ENCODE measurements at places on chromosomes 6 and 20.

DNA sequence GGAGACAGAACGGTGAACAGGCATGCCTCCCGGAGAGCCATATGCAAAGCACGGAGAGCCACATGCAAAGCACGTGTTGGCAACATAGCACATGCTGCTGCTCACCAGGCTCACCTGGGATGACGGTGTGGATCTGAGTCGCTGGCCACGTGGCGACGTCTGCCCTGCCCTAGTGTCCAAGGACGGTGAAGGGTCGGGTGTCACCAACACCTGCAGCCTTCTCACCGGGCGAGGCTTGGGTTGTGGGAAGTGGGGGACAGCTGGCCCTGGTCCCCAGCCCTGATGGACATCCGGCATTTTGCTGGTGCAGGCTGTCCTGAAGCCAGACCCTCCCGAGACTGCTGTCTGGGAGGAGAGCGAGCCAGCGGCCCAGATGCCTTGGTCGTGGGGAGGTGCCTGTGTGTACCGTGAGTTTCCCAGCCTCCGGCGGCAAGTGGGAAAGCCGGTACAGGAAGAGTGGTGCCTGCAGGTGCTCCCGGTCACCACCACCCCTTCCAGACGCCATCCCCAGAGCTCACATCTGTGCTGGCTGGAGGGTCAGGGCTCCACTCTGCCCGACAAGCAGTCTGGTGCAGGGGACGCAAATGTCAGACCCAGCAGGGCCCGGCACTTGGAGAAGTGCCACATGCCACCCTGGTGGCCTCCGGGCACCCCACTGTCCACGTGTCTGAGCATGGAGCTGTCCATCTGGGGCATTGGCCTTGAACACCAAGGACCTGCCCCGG, 5.9 kb upstream of the ADRM1 start:
- no peak for DNase-seq

DNA sequence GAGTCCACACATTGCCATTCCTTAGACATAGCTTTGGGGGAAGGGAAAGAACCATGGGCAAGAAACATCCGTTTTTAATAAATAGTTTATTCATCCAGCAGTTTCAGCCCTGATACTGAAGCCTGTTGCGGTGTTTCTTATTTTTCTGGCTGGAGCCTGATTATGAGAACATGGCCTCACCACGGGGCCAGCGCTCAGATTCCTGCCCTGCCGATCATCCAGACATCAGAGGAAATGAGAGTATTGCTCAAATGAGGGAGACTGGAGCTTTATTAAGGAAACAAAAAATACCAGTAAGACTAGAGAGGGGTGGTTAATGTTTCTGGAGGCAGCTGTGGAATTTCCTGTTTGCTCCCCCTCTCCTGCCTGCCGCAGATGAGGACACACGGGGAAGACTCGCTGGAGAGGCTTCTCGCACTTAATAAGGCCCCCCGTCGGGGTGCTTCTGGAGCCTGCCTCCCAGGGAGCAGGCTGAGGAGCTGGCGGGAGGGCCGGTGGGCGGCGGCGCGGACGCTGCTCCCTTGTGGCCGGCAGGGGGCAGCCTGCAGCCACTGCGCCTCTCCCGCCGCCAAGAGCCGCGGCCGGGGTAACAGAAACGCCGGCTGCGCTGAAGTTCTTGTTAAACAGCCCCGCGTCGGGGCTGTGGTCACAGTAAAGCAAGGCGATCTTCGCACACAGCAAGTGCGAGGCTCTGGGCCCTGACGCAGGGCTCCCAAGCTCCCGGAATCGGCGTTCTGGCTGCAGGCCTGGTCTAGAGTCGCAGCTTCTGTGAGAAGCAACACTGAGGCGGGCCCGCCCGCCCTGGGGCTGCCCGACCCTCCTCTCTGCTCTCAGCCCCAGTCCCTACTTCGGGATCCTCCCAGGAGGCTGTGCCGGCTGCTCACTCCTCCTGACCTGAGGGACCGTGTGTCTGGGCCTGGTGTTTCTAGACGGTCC, 17.5 kb downstream of the LEMD2 start:
- peak; percentile 68 for DNase-seq

- DNase-seq, result no peak
Observed at GRCh38 chr6:31977816-31978431, 3.9 kb upstream of the C4A start.

DNA sequence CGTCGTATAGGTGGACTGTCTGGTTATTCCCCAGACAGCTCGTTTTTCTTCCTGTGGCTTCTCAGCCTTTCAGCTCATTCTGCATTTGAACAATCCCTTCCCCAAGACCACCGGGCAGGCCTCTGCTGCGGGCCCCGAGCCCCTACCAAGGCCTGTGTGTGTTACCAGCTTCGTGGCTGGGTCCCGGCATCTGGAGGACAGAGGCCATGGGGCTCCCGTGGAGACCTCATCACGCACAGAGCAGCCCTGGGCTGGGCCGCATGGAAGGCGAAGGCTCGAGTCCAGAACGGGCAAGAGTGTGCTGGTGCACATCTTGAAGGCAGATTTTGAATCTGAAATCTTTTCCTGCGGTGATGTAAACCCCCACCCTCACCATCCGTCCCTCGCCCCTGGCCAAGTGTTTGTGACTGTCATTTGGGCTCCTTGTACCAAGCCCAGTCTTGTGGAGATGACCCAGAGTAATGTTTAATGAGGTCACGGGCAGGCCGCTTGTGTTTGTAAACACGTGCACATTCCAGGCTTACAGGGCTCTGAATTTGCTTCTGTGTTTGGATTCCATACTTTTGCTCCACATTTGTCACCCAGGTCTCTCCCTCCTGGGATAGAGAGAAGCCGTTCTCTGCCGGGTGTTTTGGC, 119.6 kb downstream of the CDH4 start:
- DNase-seq, result peak; percentile 65

GRCh38 chr6:14189074-14189473, 71.5 kb downstream of the CD83 start:
- DNase-seq, result no peak

DNA sequence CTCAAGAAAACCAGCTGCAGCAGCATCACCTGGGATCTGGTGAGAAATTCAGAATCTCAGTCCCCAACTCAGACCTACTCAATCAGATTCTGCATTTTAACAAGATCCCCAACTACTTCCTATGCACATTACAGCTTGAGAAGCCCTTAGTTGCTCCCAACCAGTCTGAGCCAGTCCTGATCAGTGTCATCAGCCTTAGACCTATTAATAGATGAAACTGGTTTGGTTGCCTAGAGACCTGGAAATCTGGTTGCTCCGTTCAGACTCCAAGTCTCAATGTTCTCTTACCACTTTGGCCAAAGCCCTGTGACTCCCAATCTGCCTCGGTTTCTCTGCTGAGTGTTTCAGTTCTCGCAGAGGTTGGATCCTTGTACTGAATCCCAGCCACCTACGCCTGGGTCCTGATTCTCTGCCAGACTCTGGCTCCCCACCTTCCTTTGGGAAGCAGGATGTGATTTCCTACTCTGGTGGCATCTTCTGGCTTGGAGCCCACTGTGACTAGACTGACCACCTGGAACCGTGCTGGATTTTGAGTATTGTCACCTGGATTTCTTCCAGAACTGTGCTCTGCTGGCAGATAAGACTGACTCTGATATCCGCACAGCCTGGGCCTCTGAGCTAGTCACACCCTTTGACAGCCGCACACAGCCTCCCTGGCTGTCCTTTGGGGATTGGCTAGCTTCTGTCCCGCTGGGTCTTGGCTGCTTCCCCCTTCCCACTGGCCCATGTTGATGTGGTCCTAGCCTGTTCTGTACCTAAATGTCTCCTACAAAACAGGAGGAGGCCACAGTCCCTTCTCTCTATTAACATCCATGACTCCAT, 20.3 kb upstream of the ATXN1 start:
- no peak for DNase-seq

DNA sequence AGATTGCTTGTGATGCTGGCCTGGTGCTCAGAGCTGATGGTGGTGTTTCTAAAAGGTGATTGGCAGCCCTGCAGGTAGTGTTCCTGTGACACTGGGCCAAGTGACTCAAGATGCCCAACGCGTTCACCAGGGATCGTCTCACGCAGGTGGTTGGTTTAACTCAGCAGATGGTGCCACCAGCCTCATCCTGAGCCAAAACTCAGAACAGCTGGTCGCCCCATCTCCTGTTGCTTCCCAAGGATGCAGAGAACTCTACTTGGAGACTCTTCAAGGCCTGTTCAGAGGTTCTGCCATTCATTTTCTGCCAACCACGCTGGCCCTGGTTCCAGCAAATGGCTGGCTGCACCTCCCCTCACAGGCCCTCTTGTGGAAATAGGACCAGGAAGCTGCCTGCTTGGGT, 394.4 kb downstream of the CDH26 start:
- no peak for DNase-seq

GRCh38 chr6:36963451-36964290, 9.1 kb downstream of the PI16 start:
- no peak for DNase-seq

DNA sequence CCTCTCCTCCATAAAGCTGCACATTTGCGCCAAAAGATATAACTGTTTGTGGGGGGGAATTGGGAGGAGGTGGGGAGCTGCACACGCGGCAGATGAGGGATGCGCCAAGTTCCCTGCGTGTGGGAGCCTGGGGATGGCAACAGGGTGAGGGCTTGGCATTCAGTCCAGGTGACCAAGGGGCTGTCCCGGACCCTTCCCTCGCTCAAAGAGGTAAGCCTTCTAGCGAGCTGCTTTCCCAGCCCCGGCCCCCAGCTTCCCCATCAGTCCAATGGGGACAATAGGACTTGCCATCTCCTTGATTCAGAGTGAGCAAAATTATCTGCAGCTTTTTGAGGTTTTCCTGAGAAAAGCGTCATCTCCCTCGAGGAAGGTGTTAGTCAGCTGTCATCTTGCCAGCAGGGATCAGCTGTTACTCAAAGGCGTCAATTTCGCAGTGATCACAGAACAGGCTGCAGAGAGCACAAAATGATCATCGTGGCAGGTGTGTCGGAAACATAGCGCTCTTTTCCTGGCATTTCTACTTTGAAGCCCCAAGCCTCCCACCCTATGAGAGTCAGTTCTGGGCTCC, 21.3 kb downstream of the ZNF831 start:
- DNase-seq, result no peak

- no peak for DNase-seq
Observed at GRCh38 chr6:148359228-148359627, 16.6 kb downstream of the SASH1 start.

DNA sequence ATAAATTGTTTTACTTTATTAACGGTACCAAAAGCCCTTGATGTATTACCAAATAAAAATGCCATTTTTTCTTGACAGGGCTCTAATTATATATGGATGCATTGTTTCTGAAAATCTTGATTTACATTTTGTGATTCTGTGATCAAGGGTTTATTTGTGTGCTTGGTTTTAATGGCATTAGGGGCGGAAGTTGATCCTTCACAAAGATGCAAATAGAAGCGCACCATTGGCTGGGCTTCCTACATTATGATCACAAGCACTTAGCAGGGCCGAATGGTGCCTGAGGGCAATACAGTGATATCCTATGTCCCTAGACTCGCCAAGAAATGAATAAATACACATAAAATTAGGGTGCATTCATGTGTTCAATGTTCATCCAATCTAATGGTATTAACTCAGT, 172.9 kb upstream of the UST start:
- DNase-seq, result no peak

DNA sequence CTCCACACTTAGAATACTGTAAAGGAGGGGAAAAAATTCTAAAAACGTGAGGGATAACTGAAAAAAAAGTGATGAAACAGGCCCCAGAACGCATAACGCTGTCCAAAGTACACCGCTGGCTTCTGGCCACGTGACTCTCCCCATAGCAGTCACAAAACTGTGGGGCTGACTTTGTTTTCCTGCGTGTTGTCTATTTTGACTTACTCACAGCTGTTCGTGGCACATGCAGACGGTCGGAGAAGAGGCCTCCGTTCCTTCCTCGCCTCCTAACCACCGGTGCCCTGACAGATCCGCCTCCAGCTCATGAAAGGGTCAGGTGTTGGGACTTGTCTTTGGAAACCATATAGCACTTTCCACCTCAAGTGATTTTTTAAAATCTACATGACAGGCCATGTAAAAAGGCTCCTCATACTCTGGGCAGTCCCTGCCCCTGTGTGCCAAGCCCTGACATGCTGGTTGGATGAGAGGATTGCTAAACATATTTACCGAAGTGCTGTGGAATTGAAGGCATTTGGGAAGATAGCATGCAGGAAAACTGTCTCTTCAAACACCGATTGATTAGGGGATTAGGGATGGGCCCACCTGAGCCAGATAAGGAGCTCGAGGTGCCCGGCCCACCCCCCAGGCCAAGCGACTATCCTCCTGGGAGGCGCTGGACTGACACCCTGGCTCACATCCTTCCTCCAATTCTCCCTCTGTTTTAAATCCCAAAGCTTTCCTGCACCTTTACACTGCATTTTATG, 54.8 kb downstream of the DACT2 start:
- no peak for DNase-seq

GRCh38 chr20:17935761-17936160, 32.8 kb downstream of the SNX5 start:
- DNase-seq, result no peak

GRCh38 chr6:14957355-14958059, 288.4 kb upstream of the JARID2 start:
- DNase-seq, result no peak

- no peak for DNase-seq
Observed at GRCh38 chr6:22236626-22237414, 60.0 kb downstream of the PRL start.

DNA sequence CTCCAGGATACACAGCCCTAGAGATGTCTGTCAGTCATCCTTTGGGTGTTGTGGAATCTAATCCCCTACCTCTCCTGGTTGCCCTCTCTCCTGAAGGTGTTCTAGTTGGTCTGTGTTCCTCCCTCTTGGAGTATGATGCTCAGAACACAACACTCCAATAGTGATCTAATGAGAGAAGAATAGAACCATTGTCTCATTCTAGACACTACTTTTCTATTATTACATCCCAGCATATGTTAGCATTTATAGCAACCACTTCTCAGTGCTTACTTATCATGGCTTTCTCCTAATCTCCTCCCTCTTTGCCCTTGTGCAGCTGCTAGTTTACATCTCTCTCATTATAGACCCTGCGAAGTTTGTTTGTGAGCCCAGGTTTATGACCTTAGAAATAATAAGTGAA, 109.0 kb downstream of the UNC5CL start:
- no peak for DNase-seq

DNA sequence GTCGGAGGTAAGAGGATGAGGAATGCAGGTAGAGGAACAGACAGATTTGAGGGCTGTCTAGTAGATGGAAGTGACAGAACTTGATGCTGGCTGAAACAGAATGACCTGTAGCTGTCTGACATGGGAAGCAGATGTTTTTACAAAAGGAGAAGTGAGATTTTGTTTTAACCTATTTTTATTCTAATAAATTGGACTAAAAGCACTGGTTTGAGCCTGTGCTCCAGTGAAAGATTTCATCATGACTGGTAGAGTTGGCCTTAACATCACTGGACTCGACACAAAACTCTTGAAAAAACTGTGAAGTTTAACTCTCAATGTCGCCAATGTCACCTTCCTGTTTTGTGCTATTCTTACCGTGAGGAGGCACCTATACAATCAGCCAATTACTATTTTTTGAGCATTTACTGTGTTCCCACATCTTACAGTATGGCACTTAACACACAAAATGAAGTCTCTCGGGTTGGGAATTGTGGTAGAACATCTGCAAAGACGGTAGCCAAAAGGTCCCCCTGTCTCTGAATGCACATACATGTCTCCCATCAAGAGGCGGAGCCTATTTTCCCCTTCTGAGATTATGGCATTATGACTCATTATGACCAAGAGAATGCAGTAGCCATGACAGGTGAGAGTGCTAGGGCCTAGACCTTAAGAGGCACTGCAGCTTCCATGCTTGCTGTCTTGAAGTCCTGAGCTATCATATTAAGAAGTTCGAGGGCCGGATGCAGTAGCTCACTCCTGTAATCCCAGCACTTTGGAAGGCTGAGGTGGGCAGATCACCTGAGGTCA, 93.2 kb downstream of the FOXF2 start:
- no peak for DNase-seq

Data from upper lobe of left lung (tissue), 6 donors.